Activated T-cell treated with anti-CD3 and anti-CD28 coated beads for 24 hours (primary cell): ENCODE measurements at places on chromosomes 4 and X.

DNA sequence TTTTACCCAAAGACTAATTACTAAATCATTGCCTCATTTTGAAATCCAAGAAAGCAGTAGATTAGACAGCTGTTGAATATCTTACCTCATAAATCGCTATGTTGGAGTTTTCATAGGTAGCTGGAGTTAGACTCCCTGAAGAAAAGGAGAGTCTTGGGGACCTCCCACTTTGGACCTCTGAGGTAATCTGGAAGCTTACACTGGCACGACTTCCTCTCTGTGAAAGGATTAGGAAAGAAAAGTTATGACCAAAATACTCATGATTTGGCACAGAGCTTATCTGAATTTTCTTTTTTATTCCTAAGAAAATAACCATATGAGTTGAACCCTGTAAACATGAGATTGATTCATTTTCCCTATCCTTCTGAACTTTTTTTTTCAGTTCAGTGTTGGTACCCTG, 40.6 kb downstream of the GUCY2F start:
- DNase-seq: no peak

GRCh38 chr4:39825090-39825489, 127.2 kb downstream of the UBE2K start:
- DNase-seq: no peak

- DNase-seq: no peak
Measured at GRCh38 chr4:181582595-181582994, 660.6 kb upstream of the TENM3 start.

DNA sequence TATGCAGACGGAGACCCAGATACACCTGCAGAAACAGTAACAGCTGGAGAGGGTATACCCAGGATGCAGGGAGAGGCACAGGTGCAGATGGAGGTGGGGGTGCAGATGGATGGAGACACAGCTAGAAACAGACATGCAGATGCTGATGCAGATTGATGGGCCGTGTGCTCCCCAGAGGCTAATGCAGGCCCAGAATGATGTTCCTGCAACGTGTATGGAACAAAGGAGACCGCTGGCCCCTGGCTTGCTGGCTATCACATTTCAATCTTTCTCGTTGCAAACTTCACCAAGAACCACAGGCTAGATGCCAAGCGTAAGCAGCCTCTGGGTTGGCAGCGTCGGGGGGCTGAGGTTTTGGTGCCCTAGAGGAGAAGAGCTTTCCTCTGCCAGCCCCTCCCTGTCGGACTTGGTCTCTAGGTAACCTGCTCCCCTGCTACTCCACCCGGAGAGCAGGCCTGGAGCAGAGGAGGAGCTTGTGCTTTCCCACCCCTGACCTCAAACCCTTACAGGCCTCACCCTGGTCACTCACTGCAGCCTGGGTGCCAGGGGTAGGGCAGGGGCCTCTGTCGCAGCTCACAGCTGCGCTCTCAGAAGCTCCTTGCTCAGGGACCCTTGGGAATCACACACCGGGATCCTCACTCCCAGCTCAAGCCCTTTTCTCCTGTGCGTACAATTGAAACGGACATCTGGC, 69.0 kb upstream of the PSAPL1 start:
- no peak for DNase-seq

DNA sequence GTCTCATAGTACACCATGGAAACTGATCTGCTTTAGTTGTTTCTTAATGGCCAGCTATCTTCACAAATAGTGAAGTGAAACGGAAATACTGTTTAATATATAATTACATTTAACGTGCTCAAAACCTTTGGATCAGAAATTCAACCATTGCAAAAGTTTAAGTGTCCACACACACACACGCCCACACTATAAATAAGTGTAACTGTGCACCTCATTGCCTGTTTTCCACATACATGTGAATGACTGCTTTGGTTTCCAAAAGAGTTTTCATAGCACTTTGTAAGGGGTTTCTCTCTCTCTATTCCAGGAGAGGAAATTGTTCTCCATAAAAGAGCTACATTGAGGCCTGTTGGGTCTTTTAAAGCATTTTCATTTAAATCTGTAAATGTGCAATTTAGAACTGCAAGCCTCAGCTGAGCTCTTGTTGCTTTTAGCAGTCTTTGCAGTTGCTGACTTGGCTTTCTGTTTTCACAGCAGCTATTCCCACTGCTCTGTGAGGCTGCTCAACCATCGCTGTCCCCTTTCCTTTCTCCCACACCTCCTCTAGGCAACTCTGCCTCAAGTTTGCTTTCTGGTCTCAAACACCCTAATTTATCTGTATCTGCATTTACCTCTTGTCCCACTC, 94.5 kb downstream of the RAPGEF2 start:
- DNase-seq: no peak

DNA sequence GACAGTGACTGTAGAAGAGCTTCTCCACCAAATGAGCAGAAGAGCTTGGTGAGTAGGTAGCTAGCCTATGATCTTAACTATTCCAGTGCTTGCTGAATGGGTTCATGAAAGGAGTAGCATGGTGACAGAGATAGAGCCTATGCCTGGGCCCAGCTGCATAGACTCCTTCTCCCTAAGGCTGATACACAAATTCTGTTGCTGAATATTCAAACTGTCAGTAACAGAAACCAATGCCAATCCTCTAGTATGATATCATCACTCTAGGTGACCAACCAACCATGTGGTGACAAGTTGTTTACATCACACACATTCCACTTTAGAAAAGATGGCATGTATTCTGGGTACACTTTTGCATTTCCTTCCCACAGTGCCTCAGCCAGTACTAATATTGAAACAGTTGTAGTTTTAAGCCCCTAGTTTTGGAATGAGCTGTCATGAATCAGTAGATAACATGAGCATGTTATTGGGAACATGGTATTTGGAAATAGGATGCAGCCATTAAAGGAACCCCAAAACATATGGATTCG, 103.4 kb upstream of the GRXCR1 start:
- no peak for DNase-seq

- no peak for DNase-seq
Measured at GRCh38 chr4:70515367-70516250, 2.8 kb upstream of the AMTN start.

GRCh38 chr4:6184169-6184568, 16.2 kb downstream of the JAKMIP1 start:
- DNase-seq: no peak

DNA sequence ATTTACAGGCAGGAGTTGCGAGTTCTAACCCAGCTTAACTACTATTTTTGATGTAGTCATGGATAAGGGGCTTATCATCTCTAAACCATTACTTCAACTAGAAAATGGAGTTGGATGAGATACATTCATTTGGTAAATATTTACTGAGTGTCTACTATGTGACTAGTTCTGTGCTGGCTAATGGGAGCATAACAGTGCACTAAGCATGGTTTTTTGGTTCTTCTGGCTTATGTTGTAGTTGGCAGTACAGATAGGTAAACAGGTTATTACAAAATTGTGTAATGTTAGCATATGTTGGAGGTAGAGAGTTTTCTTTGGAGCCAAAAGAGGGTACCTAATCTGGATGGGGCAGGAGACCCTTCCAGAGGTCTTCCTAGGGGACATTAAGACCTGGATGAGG, 25.8 kb upstream of the PI4K2B start:
- no peak for DNase-seq

- no peak for DNase-seq
Measured at GRCh38 chrX:133586443-133586842, 171.2 kb upstream of the GPC4 start.

GRCh38 chr4:75995727-75996126, 5.0 kb upstream of the SDAD1 start:
- DNase-seq: no peak

DNA sequence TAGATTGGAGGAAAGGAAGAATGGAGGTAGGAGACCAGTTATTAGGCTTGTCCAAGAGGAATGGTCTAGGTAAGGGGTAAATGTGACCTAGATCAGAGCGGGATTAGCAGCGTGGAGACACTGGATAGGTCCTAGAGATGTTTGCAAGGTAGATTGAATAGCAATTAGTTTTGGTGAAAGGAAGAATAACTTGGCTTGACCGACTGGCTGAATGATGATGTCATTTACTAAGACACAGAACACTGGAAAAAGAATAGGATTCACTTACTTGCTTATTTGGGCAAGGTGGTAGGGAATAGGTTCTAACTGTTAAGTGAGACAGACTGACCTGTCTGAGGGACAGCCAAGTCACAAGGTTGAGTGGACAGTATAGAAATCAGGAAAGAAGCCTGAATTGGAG, 71.3 kb downstream of the VEGFC start:
- DNase-seq: no peak

DNA sequence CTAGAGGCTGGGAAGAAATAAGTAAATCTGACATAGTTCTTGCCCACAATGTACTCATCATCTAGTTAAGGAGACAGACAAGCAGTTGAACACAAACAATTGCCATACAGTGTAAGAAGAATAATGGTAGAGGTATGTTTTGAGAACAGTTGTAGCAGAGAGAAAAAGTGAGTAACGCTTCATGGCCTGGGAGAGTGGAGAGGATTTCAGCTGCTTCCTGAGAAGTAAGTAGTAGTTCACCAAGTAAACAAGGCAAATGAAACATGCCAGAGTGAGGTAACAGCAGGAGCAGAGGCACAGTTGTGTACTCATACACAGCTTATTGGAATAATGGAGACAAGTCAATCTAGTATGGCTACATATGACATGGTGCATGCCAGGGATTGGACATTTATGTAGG, 53.6 kb upstream of the RAP2C start:
- no peak for DNase-seq

- DNase-seq: no peak
Measured at GRCh38 chr4:108371282-108371681, 202.6 kb upstream of the LEF1 start.

GRCh38 chrX:9897761-9898161, 69.4 kb upstream of the CLDN34 start:
- no peak for DNase-seq

GRCh38 chrX:84339507-84340364, 151.7 kb upstream of the RPS6KA6 start:
- no peak for DNase-seq

DNA sequence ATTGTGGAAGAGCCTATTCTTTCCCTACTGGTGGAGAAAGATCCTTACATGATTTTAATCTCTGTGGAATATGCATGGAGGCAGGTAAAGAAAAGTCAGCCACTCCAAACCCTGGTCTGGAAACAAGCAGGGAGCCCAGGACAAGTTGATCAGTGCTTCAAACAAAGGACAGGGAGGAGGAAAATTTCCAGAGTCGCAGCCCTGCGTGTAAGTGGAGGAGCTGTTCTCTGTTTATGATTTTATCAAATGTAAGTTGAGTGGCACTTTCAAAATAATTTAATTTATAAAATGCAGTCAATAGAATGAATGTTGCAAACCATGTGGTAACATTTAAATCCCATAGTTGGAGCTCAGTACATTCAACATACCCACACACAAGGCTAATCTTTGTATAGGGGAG, 57.0 kb downstream of the SLC34A2 start:
- no peak for DNase-seq

DNA sequence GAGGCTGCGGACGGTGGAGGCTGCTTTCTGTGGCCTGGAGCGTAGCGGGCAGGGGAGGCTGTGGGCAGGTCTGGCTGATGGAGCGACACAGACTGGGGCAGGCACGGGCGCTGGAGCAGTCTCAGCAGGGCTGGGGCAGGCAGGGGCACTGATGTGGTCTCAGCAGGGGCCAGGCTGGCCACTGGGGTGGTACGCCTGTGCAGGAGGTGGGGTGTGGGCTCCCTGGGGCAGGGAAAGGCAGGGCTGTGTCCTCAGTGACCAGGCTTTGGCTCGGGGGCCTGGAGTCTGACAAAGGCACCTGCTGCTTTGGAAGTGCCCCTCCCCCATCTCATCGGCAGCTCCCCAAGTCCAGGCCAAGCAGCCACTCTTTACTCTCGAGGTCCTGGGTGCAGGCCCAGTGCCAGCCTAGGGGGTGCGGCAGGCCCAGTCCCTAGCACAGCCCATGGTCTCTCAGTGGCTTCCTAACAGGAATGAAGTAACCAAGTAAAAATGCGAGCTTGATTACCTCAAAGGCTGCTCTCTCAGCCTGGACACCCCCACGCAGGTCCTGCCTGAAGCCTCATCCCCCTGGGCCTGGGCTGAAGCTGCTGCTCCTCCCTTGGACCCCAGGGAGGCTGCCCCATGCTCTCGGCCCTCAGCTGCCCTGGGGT, 55.5 kb downstream of the ADRA2C start:
- DNase-seq: no peak

GRCh38 chr4:70945452-70946055, 43.4 kb downstream of the MOB1B start:
- no peak for DNase-seq

DNA sequence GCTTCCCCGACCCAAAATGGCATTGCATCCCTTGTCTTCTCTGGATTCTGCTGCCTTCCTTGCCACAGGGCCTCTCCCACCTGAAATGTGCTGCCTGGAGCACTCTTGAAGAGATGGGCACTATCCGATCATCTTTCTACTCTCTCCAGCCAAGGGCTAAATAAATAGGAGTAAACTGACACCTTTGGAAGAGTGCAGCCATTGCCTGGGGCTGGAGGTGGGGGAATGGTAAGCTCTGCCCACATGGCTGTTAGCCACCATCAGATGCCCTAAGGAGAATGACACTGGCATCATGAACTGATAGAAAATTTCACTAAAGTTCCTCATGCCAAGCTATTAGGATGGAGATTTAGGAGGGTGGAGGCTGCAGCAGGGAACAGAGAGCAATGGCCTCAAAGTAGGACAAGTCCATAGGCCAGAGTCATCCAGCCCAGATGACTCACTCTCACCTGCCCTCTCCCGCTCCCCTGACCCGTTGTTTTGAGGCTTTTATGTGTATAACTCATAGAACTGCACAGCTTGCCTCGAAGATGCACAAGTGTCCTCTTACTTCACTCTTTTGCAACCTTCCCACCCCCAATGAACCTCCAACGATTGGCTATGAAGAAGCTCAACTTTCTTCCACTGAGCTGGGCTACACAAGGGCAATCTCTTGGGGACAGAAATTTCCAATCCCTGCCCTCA, 822 bp upstream of the PFKFB1 start:
- no peak for DNase-seq

DNA sequence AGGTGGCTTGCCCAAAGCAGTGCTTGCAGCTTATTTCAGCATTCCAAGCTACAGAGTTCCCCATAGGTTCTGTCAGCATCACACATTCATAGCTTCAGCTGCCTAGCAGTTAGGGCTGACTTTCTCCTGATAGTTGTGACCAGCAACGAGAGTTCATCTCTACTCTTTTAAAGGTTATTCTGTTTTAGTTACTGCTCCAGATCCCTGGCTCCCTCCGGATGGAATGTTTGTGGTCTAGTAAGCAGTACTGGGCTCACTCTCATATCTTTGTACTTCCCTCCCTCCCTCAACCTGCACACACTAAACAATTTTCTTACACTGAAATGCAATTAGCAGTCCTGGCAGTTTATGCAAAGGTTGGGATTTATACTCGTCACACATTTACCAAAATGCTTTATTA, 43.9 kb downstream of the PTTG2 start:
- no peak for DNase-seq

GRCh38 chr4:123412700-123413512, 16.3 kb downstream of the SPRY1 start:
- DNase-seq: no peak
